Adipose tissue (tissue), 3 donors: ENCODE measurements at places on chromosomes 7 and 10. TPM values are rescaled to one million over a fixed set of nuclear protein-coding genes. Genes with fewer than 3 reads are reported as not detected.

The DMBT1 gene
- polyA plus RNA-seq = 0.11 TPM

The CAMK2B gene
- 1.3 TPM for polyA plus RNA-seq

The SDK1 gene
- polyA plus RNA-seq = 3.2 TPM

The TMEM229A gene
- not detected for polyA plus RNA-seq

The CALML5 gene
- not detected for polyA plus RNA-seq

The APBB1IP gene
- 24.3 TPM for polyA plus RNA-seq

The CYP2W1 gene
- not detected for polyA plus RNA-seq

The ZNF727 gene
- 1.1 TPM for polyA plus RNA-seq

The KAT6B gene
- polyA plus RNA-seq = 6.8 TPM

The PAPOLB gene
- polyA plus RNA-seq = not detected

The PAX2 gene
- polyA plus RNA-seq = not detected

The HOXA7 gene
- polyA plus RNA-seq = 1.3 TPM

The DEPP1 gene
- 268 TPM for polyA plus RNA-seq

The NEUROG3 gene
- polyA plus RNA-seq = not detected

The ACSL5 gene
- 36.5 TPM for polyA plus RNA-seq

The HOXA1 gene
- polyA plus RNA-seq = 0.08 TPM

The CPVL gene
- 11.5 TPM for polyA plus RNA-seq

The TMEM213 gene
- polyA plus RNA-seq = not detected

The RBM48 gene
- polyA plus RNA-seq = 6.4 TPM

The UCN3 gene
- not detected for polyA plus RNA-seq

The GHITM gene
- 163 TPM for polyA plus RNA-seq

The STAG3 gene
- 0.99 TPM for polyA plus RNA-seq

The SHH gene
- polyA plus RNA-seq = 0.25 TPM

The ADAM12 gene
- polyA plus RNA-seq = 9.2 TPM

The SLC13A1 gene
- 0.02 TPM for polyA plus RNA-seq

The H2BK1 gene
- not detected for polyA plus RNA-seq

The PRKAR2B gene
- polyA plus RNA-seq = 276 TPM

The TWIST1 gene
- 31.8 TPM for polyA plus RNA-seq

The GAD2 gene
- not detected for polyA plus RNA-seq

The XRCC2 gene
- polyA plus RNA-seq = 0.12 TPM

The MKI67 gene
- polyA plus RNA-seq = 0.16 TPM

The SPDYE9 gene
- not detected for polyA plus RNA-seq

The CALHM1 gene
- polyA plus RNA-seq = not detected

The OPN1SW gene
- not detected for polyA plus RNA-seq

The CAV2 gene
- 205 TPM for polyA plus RNA-seq

The EGFR gene
- polyA plus RNA-seq = 12.6 TPM

The PRDX3 gene
- 63.1 TPM for polyA plus RNA-seq

The RAPGEF5 gene
- polyA plus RNA-seq = 18.0 TPM

The LIPN gene
- polyA plus RNA-seq = not detected

The TAS2R5 gene
- 0.36 TPM for polyA plus RNA-seq

The MCMBP gene
- polyA plus RNA-seq = 42.5 TPM

The PTPRZ1 gene
- 1.1 TPM for polyA plus RNA-seq

The ASAH2 gene
- polyA plus RNA-seq = 0.40 TPM

The EBLN1 gene
- polyA plus RNA-seq = not detected

The MCM10 gene
- polyA plus RNA-seq = 0.06 TPM

The AMZ1 gene
- not detected for polyA plus RNA-seq

The HKDC1 gene
- 0.13 TPM for polyA plus RNA-seq

The EPDR1 gene
- 14.1 TPM for polyA plus RNA-seq

The RPEL1 gene
- not detected for polyA plus RNA-seq

The PRKAR1B gene
- 4.0 TPM for polyA plus RNA-seq

The SGCE gene
- 35.3 TPM for polyA plus RNA-seq

The OR2A7 gene
- polyA plus RNA-seq = 2.4 TPM

The TEX36 gene
- polyA plus RNA-seq = not detected

The COL28A1 gene
- polyA plus RNA-seq = 3.0 TPM
